Fibroblast of gingiva (primary cell): ENCODE measurements at places on chromosomes 1 and 21.

GRCh38 chr1:18927654-18928272 is 25.4 kb upstream of the ALDH4A1 start:
- DNase-seq: no peak

DNA sequence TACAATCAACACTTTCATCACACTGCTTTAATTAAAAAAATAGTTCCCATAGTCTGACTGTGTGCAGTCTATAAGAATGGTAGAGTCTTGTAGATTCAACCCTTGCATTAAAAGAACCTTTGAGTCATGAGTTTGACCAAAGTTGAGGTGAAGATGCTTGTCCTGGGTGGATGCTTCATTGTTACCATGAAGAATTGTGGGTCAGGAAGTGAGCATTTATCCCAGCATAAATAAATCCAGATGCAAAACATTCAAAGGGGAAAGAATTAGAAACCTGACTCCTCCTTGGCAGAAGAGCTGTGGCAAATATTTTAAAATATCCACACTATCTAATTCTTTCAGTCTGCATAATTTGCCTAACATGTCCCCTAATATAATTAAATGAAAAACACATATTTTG is 72.9 kb upstream of the SPAG17 start:
- DNase-seq: no peak

GRCh38 chr1:226781937-226782609 is 43.0 kb upstream of the ITPKB start:
- no peak for DNase-seq

DNA sequence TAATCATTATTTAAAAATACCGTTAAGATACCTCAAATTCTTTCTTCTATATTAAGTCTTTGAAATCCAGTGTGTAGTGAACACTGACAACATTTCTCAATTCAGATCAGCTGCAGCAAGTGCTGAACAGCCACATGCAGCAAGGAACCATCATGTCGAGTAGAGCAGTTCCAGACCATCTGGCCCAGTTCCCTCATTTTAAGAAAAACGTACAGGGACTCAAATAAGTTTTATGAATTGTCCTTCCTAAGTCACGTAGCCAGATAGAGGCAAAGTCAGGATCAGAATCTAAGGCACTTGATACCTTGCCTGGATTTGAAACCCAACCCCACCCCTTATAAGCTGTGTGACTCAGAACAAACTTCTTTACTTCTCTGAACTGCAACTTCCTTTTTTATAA is 132.4 kb downstream of the PROX1 start:
- DNase-seq: no peak

DNA sequence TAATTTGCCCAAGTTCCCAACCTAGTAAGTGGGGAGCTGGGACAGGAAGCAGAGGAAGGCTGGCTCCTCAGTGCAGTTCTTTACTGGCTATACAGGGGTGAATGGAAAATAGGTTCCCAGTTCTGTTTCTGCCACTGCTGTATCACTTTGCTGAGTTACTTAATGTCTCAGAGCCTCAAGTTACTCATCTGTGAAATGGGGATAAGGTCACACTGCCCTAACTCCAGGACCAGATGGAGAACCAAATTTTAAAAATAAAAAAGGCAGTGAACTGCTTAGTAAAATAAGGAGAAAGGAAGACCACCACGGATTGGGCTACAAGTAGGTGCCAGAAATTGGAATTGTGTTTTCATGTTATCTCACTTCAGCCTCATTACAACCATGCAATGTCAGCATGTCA is 147.8 kb downstream of the OMA1 start:
- no peak for DNase-seq

DNA sequence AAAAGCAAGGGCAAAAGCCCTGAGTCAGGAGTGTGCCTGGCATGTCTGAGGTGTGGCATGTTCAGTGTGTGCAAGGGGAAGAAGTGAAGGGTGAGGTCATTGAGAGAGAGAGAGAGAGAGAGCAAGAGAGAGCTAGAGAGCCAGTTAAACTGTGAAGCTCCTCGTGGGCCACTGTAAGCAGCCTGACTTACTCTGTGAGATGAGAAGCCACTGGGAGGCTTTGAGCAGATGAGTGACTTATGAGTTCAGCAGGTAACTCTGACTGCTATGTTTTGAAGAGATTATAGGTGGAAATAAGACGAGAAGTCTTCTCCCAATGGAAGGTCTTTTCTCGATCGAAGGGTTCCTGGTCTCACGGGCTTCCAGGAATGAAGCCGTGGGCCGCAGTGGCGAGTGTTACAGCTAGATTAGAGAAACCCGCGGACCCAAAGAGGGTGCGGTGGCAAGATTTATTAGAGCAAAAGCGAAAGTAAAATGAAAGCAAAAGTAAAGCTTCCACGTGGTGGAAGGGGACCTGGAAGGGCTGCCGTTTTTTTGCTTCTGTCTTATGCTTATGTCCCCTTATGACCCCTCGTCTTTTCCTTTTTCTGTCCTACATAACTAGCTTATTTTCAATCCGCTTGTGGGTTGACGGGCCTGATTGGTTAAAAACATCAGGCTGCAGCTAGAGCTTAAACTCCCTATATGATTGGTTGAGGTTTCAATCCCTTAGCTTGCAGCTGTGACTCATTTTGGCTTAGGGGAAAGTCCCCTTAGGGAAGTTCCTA is 323.1 kb upstream of the FAM78B start:
- no peak for DNase-seq

DNA sequence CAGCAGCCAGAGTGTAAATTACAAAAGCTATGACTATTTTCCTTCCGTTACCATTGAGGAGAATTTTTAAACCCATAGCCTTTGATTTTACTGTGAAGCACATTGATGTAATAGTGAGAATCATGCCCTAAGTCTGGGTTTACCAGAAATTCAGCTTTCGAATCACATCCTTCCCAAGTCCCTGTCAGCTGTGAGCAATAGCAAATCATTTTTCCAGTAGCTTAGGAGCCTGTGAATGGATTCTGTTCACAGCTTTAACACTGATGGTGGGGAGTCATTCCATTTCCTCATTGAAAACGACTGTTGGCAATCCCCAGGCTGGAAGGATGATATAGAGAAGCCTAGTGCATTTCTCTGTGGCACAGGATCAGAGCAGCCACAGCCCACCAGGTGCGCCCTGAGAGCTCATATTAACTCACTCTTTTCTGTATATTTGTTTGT is 82.2 kb upstream of the C1orf105 start:
- DNase-seq: no peak

GRCh38 chr1:184910691-184911091 is 63.6 kb downstream of the NIBAN1 start:
- peak; percentile 85 for DNase-seq

GRCh38 chr1:227942716-227943261 is 4.9 kb downstream of the WNT9A start:
- DNase-seq: no peak

DNA sequence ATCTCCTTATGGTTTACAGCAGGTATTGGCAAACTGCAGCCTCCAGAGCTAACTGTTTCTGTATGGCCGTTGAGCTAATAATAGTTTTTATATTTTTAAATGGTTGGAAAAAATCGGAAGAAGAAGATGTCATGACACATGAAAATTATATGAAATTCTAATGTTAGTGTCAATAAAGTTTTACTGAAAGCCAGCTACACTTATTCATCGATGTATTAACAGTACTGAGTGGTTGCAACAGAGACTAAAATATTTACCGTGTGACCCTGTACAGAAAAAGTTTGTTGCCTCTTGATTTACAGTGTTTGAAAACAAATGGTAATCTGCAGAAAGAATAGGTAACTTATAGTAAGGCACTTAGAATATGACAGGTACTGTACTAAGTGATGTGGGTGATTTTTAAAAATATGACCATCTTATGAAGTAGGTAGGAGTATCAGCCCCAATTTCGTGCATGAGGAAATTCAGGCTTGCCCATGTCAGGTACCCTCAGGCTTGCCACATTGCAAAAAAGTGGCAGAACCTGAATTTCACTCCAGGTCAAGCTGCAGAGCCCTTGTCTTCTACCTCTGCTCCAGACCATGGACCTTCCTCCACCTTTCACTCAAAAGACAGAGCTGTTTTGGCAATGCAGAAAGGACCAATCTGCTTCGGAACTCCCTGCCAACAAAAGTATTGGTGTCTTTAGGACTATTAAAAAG is 311.9 kb upstream of the RUNX1 start:
- no peak for DNase-seq

- no peak for DNase-seq
Measured at GRCh38 chr1:21341022-21341421, 50.8 kb upstream of the ECE1 start.

DNA sequence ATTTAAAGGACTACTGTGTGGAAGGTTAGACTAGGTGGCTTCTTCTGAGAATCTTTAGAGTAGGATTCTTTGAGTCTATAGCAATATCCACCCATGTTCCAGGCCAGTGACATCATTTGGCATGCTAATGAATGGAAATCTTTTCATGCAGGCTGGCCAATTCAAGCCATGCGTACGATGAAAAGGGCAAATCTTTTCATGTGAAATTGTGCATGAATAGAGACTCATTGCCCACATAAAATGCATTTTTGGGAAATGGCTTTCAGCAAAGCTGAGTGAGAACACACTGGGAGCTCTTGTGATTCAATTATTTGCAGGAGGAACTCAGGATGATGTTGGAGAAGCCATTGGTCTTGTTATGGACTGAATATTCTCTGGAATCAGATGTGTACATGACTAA is 324.9 kb upstream of the DAB1 start:
- no peak for DNase-seq

DNA sequence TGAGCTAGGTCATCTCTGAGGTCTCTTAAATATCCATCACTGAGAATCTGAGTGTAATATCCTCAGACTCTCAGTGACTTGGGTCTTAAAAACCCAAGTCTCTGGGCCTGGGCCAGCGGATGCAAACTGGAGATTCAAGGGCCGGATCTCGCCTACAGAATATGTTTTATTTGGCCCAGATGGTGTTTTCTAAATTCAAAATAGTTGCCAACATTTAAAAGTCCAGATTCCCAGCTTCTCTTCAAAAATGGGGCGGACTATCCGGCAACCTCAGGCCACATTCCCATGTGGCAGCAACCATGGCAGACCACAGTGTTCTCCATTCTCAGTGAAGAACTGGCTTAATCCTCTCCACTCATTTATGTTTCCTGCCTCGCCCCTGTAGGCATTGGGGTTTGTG is 12.7 kb upstream of the HEYL start:
- DNase-seq: peak; percentile 38

- DNase-seq: no peak
Measured at GRCh38 chr1:171780583-171781175, 781 bp upstream of the METTL13 start.

DNA sequence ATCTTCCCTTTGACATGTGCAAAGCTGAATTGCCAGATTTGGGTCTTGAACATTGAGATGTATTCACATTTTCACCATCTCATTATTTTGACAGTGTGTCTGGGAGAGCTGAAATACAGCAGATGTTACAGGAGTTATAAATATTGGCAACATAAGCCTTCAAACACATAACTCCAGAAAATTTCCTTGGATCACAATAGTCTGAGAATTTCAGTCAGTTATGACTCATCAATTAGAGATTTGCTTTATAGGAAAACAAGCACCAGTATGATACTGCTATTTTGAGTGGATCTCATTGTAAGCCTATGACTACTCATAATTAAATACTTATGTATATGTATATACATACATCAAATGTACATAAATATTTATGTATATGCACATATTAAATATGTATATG is 1171.8 kb downstream of the AMY1C start:
- peak; percentile 30 for DNase-seq

GRCh38 chr1:226973898-226974543 is 33.9 kb downstream of the COQ8A start:
- peak; percentile 52 for DNase-seq

DNA sequence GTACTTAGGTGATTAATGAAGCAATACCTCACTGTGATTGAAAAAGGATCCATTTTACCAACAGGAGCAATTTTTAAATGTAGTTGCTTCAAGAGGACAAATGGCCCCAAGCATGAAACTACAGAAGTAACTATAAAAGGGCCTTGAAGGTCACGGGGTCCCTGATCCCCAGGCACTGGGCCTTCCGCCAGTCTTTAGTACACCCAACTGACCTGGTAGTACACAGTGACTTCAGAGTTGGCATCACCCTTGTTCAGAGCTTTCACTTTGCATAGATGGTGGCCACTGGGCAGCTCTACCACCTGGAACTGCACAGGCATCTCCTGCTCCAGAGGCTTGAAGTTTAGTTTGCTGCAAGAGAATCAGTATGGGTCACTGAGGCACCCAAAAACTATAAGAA is 84.3 kb downstream of the NRDC start:
- DNase-seq: no peak

DNA sequence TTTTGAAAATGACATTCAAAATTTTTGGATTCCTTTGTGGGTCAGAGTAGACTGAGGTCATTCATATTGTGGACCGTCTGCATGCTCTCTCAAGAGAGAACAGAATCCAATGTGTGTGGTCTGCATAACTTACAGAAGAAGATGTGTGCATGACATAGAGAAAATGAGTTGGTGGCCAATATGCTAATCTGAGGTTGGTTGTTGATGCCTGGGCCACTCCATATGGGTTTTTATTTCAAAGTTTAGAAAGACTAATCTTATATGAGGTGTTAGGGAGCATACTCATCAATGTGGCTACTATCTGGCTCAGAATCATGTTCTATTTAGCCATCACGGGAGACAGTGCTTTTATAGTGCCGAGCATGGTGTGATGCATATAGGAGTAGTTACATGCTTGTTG is 18.2 kb downstream of the NTNG1 start:
- DNase-seq: no peak

- no peak for DNase-seq
Measured at GRCh38 chr1:16986962-16987361, 6.5 kb upstream of the MFAP2 start.

- no peak for DNase-seq
Measured at GRCh38 chr1:28855469-28855951, 43.5 kb downstream of the OPRD1 start.

GRCh38 chr1:217462159-217462558 is 168.7 kb downstream of the GPATCH2 start:
- no peak for DNase-seq

- DNase-seq: peak; percentile 47
Measured at GRCh38 chr1:80375662-80376061, 1369.1 kb upstream of the ADGRL4 start.

DNA sequence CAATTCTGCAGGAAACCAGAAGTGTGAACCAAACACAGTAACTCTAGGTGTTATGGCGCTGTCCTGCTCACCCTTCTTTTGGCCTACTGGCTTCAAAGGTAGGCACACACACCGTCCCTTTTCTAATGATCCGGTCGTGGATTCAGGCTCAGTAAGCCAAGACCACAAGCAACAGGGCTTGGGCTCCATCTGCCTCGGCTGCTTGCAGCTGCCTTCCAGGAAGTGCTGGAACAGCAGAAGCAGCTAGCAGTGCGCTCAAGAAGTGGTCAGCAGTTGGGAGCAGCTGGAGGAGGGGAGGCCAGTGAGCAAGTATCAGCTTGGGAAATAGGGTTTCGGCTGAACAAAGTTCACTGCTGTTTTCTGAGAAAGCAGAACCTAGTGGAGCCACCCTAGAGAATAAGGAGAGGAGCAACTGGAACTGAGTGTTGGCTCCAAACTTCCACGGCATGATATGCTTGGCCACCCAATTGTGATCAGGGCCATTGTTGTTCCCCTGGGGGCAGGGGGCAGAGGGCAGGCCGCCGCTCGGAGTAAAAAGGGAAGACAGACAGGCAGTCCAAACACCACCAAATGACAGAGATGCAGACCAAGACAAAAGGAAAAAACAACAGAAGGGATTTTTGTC is 173.4 kb downstream of the TOMM20 start:
- peak; percentile 58 for DNase-seq
